A549 (cell line): ENCODE measurements at places on chromosomes 2 and 18. TPM values are rescaled to one million over a fixed set of nuclear protein-coding genes. Genes with fewer than 3 reads are reported as not detected.
A peak's percentile ranks its signal among the peaks of the same experiment; 100 is the strongest.

PXDN gene
- 5.5 to 8.9 TPM (median 7.3 TPM) in 3 replicates for polyA plus RNA-seq

DNA sequence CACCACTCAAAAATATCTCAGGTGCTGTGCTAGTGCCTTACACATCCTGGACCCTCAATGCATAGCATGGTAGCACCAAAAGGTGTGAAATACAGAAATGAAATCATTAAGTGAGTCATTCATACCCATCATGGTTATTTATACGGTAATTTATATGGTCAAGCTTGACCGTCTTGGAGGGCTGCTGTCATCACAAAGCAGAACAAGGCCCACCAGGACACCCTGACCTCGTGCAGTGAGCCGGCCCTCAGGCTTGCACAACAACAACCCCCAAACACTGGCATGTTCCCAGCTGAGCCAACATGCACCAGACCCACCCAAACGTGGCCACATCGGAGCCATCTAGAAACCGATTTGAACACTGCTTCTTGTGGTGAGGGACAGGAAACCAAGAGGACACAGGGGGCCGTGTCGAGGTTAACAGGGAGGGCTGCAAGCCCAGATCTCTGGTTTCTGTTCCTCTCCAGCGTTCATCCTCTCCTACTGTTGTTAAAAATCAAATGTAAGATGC, 378.5 kb upstream of the ID2 start:
- no peak for DNase-seq

ZC3H8 gene
- polyA plus RNA-seq = 13.2 to 16.5 TPM (median 15.2 TPM) in 3 replicates

SPTBN1 gene
- 105 to 117 TPM (median 115 TPM) in 3 replicates for polyA plus RNA-seq

DNA sequence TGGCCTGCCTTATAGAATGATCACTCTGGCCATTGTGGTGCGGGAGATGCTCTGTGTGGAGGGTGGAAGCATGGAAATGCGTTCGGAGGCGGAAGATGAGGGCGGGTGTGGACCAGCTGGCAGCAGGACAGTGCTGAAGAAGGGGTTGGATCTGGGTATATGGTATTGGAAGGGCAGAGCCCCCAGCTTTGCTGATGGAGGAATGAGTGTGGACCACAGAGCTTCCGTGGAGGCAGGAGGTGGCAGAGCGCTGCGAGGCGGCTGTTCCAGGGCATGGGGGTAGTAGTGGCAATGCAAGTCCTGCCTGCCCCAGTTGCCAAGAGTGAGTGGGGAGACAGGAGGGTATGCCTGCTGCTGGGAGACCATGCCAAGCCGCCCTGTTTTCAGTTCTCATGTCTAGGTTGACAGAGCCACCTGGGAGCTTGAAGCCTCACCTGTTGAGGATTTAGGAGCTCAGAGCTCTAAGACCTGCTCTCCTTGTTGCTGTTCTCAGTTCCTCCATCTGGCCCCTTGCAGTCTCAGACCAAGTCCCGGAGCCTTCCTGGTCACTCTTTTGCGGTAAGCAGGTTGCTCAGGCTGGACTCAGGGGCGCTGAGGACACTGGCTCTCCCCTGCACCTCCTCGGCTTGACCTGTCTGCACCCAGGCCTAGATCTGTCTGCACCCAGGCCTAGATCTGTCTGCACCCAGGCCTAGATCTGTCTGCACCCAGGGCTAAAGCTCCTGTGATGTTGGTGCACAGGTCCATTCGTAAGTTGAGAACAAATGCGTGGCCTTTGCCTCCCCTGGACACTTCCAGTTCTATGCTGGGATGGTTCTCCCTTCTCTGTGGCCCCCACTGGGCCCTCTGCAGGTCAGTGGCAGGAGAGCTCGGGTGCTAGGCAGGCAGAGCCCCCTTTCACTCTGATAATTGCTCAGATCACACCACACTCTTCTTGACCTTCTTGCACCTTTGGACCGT, 290.5 kb upstream of the HS6ST1 start:
- no peak for DNase-seq

- DNase-seq = no peak
Observed at GRCh38 chr18:52546686-52547346, 206.8 kb downstream of the DCC start.

ZAP70 gene
- 0.08 to 0.10 TPM (median 0.09 TPM) in 3 replicates for polyA plus RNA-seq

ZFP36L2 gene
- 14.5 to 18.2 TPM (median 17.3 TPM) in 3 replicates for polyA plus RNA-seq

SCYGR2 gene
- not detected in 3 replicates for polyA plus RNA-seq

DNA sequence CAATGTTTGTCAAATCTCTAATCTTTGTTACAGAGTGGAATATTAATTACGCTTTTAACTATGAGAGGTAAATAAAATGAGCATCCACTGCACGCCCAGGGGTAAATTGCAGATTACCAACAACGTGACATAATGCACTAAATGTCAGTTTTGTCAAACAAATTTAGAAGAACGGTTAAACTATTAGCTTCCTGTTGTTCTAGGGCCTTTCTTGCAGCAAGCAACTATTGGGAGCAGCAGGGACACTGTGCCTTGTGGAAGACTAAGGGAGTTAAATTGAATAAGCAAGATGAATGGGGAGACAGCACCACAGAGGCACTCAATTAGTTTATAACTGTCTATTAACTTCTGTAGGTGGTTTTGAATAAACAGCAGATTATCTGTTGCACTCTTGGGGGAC, 391.0 kb upstream of the RAB12 start:
- DNase-seq = no peak

- no peak for DNase-seq
Observed at GRCh38 chr18:62262061-62262460, 63.0 kb upstream of the TNFRSF11A start.

UGT1A3 gene
- polyA plus RNA-seq = 0.08 to 0.23 TPM (median 0.17 TPM) in 3 replicates

- DNase-seq = no peak
Observed at GRCh38 chr2:207283356-207283755, 117.6 kb upstream of the KLF7 start.

CDH7 gene
- polyA plus RNA-seq = under 0.01 to 0.01 TPM (median 0.01 TPM) in 3 replicates

DNA sequence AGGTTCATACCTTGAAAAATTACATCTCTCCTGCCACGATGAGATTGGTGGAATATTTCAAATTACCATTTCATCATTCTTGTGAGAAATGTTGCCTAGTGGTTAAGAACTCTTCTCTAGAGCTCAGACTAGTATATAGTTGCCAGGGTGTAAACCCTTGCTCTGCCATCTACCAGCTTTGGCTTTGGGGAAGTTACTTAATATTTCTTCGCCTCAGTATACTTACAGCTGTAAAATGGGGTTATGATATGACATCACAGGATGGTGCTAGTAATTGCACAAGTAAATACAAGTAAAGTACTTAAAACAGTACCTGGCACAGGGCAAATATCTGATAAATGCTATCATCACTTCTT, 1.5 kb downstream of the SPOPL start:
- DNase-seq = no peak

SERPINB3 gene
- not detected in 3 replicates for polyA plus RNA-seq

ODC1 gene
- polyA plus RNA-seq = 56.3 to 89.5 TPM (median 57.8 TPM) in 3 replicates

QPCT gene
- 16.6 to 20.0 TPM (median 18.7 TPM) in 3 replicates for polyA plus RNA-seq

DNA sequence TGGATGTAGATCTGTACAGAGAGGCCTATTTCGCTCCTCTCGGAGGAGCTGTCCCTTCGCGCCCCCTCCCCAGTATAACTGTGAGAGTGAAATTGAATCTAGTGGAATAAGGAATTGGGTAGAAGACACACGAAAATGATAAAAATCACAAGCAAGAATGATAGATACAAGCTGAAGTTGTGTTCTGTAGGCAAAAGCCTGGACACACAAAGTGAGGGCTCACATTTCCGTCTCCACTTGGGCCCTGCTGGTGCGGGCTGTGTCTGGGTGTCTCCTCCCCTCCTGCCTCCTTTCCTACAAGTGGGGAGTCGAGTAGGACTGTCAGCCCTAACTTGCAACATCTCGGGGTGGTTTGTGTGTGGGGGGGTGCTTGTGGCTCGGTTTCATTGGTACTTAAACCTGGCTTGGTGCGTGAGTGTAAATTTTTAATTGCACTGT, 457 bp upstream of the SP9 start:
- no peak for DNase-seq

GRCh38 chr18:59835605-59836379, 64.0 kb upstream of the PMAIP1 start:
- no peak for DNase-seq

- DNase-seq = peak; percentile 36
Observed at GRCh38 chr2:195561116-195561921, 95.7 kb upstream of the SLC39A10 start.

GRCh38 chr2:177525351-177525924, 132.9 kb downstream of the AGPS start:
- no peak for DNase-seq

DNA sequence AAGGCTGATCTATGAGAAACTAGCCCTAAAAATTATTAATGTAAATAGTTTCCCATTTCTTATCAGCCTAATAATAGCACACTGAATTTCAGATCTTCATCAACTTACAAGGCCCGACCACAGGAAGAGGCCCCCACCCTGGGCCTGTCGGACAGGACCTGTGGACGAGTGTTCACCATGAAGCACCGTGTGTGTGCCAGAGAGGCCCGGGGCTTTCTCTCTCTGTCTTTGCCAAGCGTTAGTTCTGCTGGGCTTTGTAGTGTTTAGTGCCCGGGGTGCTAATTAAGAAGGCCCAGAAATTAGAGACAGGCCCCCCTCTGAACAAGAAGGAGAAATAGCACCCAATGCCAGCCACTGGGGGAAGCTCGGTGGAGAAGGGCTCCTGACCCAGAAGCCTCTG, 265.7 kb downstream of the TWIST2 start:
- DNase-seq = no peak

C2orf78 gene
- polyA plus RNA-seq = not detected in 3 replicates

CXCR1 gene
- not detected in 3 replicates for polyA plus RNA-seq

- no peak for DNase-seq
Observed at GRCh38 chr2:42060028-42060427, 12.2 kb downstream of the PKDCC start.

ZC3H15 gene
- 98.2 to 112 TPM (median 99.2 TPM) in 3 replicates for polyA plus RNA-seq

GRCh38 chr2:134667081-134667480, 51.7 kb downstream of the TMEM163 start:
- no peak for DNase-seq

INHBB gene
- polyA plus RNA-seq = 7.2 to 9.3 TPM (median 9.2 TPM) in 3 replicates

- no peak for DNase-seq
Observed at GRCh38 chr2:168343586-168343985, 96.2 kb upstream of the STK39 start.

VRK2 gene
- 19.4 to 30.4 TPM (median 24.2 TPM) in 3 replicates for polyA plus RNA-seq

DNA sequence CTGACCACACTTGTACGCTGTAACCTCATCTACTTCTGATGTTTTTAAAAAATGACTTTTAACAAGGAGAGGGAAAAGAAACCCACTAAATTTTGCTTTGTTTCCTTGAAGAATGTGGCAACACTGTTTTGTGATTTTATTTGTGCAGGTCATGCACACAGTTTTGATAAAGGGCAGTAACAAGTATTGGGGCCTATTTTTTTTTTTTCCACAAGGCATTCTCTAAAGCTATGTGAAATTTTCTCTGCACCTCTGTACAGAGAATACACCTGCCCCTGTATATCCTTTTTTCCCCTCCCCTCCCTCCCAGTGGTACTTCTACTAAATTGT, 2.1 kb downstream of the RHOB start:
- DNase-seq = no peak

CACNB4 gene
- 0.25 to 0.29 TPM (median 0.26 TPM) in 3 replicates for polyA plus RNA-seq

- DNase-seq = no peak
Observed at GRCh38 chr2:168632709-168633121, 169.7 kb upstream of the NOSTRIN start.

DNA sequence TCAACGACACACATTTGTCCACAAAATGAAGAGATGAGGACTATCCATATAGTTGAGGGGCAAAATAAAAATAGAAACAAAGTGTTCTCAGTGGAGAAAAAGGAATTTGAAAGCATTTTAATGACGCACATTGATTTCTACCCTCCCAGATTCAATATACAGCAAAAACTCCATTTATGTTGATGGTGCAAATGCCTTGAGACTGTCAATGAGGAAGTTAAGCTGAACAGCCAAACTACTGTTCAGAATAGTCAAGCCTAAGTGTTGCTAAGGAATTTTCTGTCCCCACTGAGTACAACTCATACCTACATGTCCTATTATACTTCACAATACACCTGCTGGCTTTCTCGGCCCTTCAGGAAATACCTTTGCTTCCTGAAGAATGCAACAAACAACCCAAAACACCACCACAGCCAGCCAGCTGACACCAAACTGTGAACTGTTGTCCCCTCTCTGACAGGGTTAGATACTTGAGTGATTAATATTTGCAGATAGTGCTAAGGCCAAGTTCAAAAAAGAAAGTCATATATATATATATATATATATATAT, 27.8 kb upstream of the DARS1 start:
- no peak for DNase-seq
